Cardiac muscle cell (in vitro differentiated cells and primary cell): ENCODE measurements at places on chromosomes 11 and 22.
A peak's percentile ranks its signal among the peaks of the same experiment; 100 is the strongest.

DNA sequence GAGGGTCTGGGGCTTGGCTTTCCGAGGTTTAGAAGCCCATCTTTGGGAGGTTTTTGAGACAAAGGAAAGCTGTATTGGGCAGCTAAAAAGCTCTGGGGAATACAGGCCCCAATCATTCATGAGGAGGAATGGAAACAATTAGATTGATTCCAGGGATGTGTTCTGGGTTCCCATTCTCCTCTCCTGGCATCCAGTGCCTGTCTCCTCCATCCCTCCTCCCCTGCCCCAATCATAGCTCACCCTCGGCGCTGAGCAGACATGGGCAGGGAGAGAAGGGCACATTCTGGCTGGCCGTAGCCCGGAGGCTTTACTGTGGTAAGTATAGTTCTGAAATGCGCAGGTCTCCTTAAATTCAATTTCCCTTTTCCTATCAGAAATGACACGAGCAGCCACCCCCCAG lies 42.4 kb downstream of the ABTB2 start:
- H3K27me3 ChIP-seq: no peaks in the 10 kb centered on the region
- peak overlapping the region; percentile 56 for H3K27ac ChIP-seq
- H3K4me3 ChIP-seq: no peak overlapping the region
- DNase-seq: no peak

DNA sequence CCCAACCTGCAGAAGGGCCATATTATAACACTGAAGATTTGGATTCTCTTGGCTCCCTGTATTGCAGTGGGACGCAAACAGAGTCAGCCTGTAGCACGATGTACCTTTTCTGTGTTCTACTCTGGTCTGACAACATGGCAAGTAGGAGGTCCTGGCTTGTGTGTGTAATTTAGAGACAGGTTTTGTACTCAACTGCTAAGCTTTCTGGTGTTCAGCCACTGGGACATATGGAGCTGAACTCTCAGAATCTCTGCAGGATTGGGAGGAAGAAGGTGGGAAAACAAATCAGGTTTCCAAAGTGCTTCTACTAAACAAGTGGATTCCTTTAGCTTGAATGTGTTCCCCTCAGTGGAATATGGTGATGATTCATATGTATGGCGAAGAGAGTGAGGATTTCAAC lies 192.5 kb upstream of the MTMR2 start:
- H3K27ac ChIP-seq: no peak overlapping the region
- H3K4me1 ChIP-seq: no peaks in the 10 kb centered on the region
- H3K4me3 ChIP-seq: no peak overlapping the region
- H3K36me3 ChIP-seq: no peaks in the 10 kb centered on the region
- no peaks in the 10 kb centered on the region for H3K27me3 ChIP-seq
- no peak for DNase-seq

GRCh38 chr11:86736291-86737143 lies 63.8 kb upstream of the PRSS23 start:
- H3K4me3 ChIP-seq: no peak overlapping the region
- DNase-seq: no peak
- no peaks in the 10 kb centered on the region for H3K27me3 ChIP-seq
- H3K27ac ChIP-seq: no peak overlapping the region
- H3K36me3 ChIP-seq: no peaks in the 10 kb centered on the region

GRCh38 chr11:32334822-32335221 lies 100.5 kb downstream of the WT1 start:
- H3K36me3 ChIP-seq: no peaks in the 10 kb centered on the region
- peaks cover 36% of the 10 kb centered on the region for H3K27me3 ChIP-seq
- no peak overlapping the region for H3K4me3 ChIP-seq
- no peaks in the 10 kb centered on the region for H3K4me1 ChIP-seq

DNA sequence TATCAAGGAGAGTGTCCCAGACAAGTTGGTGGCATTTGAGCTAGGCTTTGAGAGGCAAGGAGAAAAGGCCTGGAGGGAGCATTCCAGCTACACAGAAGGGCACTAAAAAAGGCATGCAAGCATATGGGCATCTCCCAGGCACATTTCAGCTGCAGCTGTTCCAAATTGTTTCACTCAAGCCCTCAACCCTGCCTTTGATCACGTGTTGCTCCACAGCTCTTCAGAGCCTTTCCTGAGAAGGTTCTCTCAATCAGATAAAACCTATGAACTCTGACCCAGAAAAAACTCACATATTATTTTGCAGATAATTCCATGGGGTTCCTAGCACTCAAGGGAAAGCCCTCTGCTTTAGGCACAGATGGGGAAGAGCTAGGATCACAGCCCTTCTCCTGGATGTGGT lies 24.4 kb upstream of the HSPA8 start:
- H3K4me3 ChIP-seq: no peak overlapping the region
- peak overlapping the region; percentile 42 for H3K27ac ChIP-seq
- no peaks in the 10 kb centered on the region for H3K36me3 ChIP-seq
- DNase-seq: peak; percentile 42
- H3K4me1 ChIP-seq: peaks cover 14% of the 10 kb centered on the region
- no peaks in the 10 kb centered on the region for H3K27me3 ChIP-seq

DNA sequence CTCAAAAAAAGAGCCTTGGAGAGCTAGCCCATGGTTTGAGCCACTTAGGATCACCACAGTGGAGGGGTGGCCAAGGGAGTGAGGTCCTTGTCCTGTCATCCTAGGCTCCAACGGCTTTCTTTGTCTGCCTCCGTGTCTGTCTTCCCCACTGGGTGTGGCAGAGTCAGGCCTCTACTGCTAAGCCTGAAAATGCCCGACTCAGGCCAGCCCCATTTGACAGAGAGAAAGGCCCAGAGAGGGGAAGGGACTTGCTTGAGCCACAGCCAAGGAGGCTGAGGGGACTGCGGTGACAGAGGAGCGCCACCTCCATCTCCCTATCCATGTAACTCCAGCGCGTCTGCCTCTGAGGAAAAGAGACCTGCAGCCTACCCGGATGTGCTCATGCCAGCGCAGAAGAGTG lies 27.8 kb upstream of the CD82 start:
- H3K36me3 ChIP-seq: no peaks in the 10 kb centered on the region
- no peaks in the 10 kb centered on the region for H3K27me3 ChIP-seq
- no peaks in the 10 kb centered on the region for H3K4me1 ChIP-seq
- no peak overlapping the region for H3K4me3 ChIP-seq
- H3K27ac ChIP-seq: no peak overlapping the region
- DNase-seq: no peak

DNA sequence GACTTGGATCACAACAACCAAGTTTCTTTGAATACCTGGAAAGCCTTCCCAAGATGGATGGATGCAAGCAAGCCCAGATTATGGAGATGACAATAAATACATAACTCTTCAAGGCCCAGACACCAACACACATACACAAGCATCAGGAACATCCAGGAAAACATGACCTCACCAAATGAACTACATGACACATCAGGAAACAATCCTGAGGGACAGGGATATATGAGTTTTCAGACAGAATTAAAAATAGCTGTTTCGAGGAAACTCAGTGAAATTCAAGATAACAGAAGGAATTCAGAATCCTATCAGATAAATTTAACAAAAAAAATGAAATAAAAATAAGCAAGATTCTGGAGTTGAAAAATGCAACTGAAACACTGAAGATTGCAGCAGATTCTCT lies 659.4 kb downstream of the METTL15 start:
- no peak overlapping the region for H3K27ac ChIP-seq
- DNase-seq: peak; percentile 54
- H3K27me3 ChIP-seq: no peaks in the 10 kb centered on the region
